ENCODE measurements at places on chromosomes 6 and 20. TPM values are rescaled to one million over a fixed set of nuclear protein-coding genes. Genes with fewer than 3 reads are reported as not detected.

DNA sequence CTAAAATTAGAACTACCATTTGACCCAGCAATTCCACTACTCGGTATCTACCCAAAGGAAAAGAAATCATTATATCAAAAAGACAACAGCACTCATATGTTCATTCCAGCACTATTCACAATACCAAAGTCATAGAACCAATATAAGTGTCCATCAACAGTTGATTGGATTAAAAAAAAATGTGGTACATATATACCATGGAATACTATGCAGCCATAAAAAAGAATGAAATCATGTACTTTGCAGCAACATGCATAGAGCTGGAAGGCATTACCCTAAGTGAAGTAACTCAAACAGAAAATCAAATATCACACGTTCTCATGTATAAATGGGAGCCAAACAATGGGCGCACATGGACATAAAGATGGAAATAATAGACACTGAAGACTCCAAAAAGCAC lies 163.3 kb downstream of the DST start:
- H3K4me3 ChIP-seq, result no peak overlapping the region
- H3K4me1 ChIP-seq, result no peaks in the 10 kb centered on the region
- no peak for DNase-seq
- H3K27me3 ChIP-seq, result no peaks in the 10 kb centered on the region

DNA sequence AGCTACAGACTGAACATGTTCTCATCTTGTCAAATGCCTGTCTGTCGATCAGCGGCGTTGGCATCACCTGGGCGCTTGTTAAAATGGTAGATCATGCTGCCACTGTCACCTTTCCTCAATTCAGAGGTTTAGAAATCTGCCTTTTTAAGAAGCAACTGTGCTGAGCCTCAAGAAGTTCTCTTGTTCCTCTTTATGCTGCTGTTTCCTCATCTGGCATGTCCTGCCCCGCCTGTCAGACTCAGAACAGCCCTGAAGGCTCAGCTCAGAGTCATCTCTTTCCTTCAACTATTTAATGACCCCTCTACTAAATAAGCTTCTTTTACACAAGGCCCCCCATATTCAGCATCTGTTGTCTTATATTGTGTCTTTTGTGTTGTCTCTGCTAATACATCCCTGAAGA lies 368.2 kb downstream of the EPM2A start:
- H3K27me3 ChIP-seq, result no peaks in the 10 kb centered on the region
- H3K4me1 ChIP-seq, result no peaks in the 10 kb centered on the region
- no peaks in the 10 kb centered on the region for H3K36me3 ChIP-seq
- H3K4me3 ChIP-seq, result no peak overlapping the region
- H3K27ac ChIP-seq, result no peak overlapping the region

- no peak for DNase-seq
- no peaks in the 10 kb centered on the region for H3K36me3 ChIP-seq
- peaks cover 19% of the 10 kb centered on the region for H3K4me1 ChIP-seq
- H3K27ac ChIP-seq, result no peak overlapping the region
- peaks cover 49% of the 10 kb centered on the region for H3K27me3 ChIP-seq
Observed at GRCh38 chr20:4150070-4150441, 134.7 kb upstream of the RNF24 start.

The SYCP2L gene
- total RNA-seq, result 0.31 TPM

The RIOK1 gene
- total RNA-seq, result 29.6 TPM

The HLA-DMB gene
- 14.7 TPM for total RNA-seq

DNA sequence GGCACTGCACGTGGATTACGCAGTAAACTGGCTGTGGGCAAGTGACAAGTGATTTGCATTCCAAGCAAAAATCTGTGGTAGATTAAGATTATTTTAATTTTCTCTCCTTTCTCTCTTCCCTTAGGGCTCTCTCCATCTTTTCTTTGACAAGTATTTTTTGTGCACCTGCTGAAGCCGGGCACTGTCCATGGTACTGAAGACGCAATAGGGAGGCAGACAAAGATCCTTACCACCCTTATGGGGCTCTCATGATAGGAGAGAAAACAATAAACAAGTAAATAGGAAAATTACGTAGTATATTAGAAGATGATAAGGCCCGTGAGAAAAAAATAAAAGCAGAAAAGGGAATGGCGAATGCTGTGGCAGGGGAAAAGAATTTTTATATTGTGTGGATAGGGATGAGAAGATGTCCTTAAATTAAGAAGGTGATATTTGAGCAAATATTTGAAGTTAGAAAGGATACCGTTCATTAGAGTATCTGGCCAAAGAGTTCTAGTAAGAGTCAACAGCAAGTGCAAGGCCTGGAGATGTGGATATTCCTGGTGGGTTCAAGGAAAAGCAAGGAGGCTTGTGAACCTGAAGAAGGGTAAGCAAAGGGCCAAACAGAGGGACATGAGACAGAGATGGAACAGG lies 146.0 kb downstream of the LAMP5 start:
- no peak for DNase-seq
- no peaks in the 10 kb centered on the region for H3K27me3 ChIP-seq
- H3K36me3 ChIP-seq, result no peaks in the 10 kb centered on the region

The FKBP1C gene
- 0.94 TPM for total RNA-seq

The GRM1 gene
- total RNA-seq, result not detected

All from activated naive CD8-positive, alpha-beta T cell treated with anti-CD3 and anti-CD28 coated beads, Interleukin-2, amount 10 ng/mL, durations not matched to agents 7 days and 5 days (primary cell).